Renal cortex interstitium (tissue), 15 donors: ENCODE measurements at places on chromosomes 7 and 10. TPM values are rescaled to one million over a fixed set of nuclear protein-coding genes. Genes with fewer than 3 reads are reported as not detected.

DNA sequence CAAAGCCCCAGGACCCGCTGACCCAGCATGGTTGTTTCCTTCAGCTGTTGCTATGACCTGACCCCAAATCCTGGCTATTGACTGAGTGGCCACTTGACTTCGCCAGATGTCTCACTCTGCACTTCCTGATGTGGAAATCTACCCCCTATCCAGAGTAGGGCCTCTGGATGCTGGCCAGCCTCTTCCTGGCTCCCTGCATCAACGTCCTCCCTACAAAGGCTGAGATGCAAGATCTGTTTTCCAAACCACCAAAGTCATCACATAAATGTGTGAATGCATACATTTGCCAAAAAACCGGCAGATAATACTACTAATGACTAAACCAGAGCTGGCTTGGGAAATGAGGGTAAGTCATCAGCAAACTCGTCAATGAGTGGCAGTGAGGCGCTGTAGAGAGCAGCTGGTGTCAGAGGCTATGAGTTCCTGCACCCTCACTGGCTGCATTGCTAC is 70.4 kb downstream of the PYROXD2 start:
- DNase-seq: peak; percentile 45

JAZF1 gene
- polyA plus RNA-seq: 13.8 TPM

DNA sequence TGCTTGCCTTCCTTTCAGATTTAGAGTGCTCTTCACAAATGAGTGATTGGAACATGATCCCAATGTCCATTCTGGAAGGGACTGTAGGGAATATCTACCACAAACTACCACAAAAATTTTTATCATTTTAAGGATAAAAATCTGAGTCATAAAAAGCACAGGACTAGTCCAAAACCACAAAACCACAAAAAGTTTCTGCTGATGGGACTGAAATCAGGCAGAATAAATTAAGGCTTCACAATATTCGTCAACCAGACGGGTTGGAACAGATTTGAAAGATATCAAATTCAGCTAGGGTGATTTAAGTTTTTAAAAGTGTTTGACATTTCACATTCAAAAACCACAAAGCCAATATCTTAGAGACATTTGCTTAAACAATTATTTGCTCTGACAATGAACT is 100.1 kb upstream of the PTN start:
- no peak for DNase-seq

DNA sequence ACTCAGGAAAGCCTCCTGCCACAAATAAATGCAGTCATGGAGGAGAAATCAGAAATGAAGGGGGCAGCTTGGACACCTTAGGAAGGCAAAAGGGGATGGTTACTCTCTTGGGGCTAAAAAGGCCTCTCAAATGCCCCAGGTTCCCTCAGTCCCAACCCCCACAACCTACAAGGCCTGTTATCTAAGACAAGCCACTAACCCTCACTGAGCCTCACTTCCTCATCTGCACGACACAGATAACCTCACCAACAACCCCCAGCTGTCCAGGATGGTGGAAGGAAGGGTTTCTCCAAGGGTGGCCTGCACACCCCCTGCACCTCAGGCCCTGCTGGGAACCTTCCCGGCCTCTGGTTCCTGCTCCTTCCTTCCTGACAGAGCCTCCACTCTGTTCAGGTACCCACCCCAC is 29.2 kb downstream of the SORBS1 start:
- DNase-seq: no peak

DNA sequence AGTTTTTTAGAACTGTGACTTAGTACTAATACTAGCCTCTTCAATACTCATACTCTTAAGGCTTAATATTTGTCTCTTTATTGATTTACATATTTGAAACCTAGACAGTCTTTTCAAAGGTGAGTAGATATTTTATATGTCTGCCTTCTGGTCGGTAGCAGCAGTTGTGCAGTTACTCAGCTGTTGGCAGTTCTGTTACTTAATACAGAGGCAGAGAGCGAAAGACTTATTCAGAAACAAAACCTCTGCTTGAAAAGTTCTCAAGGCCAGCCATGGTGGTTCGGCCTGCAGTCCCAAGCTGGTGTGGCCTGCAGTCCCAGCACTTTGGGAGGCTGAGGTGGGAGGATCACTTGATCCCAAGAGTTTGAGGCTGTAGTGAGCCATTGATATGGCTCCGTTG is 84.2 kb downstream of the AUTS2 start:
- no peak for DNase-seq

GRCh38 chr10:44962870-44963738 is 3.5 kb downstream of the RASSF4 start:
- DNase-seq: no peak

DNA sequence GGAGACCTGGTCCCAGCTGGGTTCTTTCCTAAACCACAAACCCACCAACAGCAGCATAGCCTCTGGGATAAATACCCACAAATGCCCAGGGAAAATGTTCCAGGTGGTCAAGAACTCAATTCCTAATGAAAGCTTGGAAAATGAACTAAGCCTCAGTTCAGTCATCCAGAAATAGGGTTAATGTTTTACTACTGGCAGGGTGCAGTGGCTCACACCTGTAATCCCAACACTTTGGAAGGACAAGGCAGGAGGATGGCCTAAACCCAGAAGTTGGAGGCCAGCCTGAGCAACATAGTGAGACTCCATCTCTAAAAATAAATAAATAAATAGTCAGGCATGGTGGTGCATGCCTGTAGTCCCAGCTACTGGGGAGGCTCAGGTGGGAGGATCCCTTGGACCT is 82.2 kb downstream of the SVOPL start:
- no peak for DNase-seq

GRCh38 chr10:59580026-59580863 is 129.4 kb downstream of the SLC16A9 start:
- DNase-seq: no peak

DNA sequence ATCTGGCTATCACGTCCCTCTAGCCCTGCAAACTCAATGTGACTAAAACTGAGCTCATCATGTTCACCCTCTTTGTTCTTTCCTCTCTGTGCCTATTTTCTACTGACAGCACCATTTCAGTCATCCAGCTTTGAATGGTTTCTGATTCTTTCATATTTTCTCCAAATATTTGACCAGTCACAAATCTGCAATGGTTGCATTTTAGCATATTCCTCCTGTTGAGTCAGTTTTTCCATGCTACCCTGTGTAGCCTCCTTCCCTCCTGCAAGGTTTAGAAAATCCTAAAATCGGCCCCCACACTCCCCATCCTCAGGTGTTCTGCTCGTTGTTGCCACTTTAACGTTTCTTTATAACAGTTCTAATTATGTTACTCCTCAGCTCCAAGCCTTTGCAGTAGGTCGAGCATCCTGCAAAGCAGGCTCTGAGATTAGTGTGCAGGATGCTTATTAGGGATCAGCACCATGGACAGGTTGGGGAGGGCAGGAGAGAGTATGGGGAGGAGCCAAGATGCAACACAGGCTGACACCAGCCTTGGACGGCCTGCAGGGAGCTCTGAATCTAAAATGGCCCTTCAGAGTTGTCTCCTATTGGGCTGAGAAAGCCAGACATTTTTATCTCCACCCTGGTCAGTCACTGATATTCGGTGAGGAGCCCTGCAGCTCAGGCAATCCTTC is 531.0 kb upstream of the COBL start:
- DNase-seq: no peak

DNA sequence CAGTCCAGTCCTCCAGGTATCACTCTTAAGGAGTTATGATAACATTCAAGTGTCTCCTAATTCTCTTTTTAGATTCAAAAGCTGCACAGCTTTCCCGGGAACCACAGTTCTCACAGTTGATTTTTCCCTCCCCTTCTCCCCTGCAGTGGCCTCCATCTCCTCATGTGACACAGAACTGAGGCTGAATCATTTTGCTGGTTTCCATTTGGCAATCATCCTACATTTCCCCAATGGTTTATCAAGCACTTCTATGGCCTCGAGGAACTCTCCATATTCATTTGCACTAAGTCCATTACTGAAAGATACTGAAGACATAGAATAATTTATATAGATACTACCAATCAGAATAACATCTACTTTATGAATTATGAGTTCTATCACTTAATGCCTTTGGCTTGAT is 484.9 kb downstream of the GPAM start:
- DNase-seq: no peak

- peak; percentile 50 for DNase-seq
Measured at GRCh38 chr7:124765401-124766352, at the start of gene GPR37. Gene GPR37 (minus strand): TSS chr7:124765792. CDS start chr7:124764976, 816 bp downstream.

GRCh38 chr7:134757938-134758337 is 21.5 kb upstream of the CALD1 start:
- DNase-seq: no peak

DNA sequence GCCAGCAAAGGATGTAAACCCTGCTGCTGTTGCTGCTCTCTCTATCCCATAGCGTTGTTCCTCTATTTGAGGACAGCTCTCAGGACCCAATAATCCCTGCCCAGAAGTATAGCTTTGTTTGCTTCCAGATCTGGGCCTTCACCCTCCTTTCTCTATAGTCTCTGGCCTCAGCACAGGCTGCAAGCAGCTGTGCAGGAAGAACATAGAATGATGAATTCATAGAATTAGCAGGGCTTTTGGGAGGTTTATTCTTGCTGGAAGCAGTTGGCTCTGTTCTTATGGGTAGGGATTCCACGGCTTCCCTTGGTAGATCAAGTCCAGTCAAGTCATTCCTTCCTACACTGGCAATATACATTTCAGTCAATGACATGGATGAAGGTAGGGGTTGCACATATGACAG is 354.7 kb downstream of the HPSE2 start:
- DNase-seq: no peak

HOXA5 gene
- 70.3 TPM for polyA plus RNA-seq

AKR1B15 gene
- polyA plus RNA-seq: 0.26 TPM

- DNase-seq: no peak
Measured at GRCh38 chr7:73833251-73833919, 2.6 kb downstream of the CLDN4 start.

GRCh38 chr7:78103475-78103874 is 304.9 kb downstream of the PHTF2 start:
- DNase-seq: no peak

HKDC1 gene
- 15.6 TPM for polyA plus RNA-seq

DNA sequence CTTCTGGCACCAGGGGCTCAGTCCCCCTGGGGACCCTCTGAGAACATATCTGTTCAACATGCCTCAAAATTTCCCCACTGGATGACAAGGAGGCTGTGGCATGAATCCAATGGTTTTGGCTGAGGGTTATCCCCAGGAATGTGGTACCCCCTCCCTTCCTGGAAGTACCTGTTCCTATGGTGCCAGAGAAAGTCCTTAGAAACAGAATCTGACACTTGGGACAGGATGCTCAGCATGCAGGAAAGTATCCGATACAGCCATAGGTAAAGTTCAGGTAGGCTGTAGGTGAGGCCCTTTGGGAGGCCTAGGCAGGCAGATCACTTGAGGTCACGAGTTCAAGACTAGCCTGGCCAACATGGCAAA is 42.7 kb upstream of the A1CF start:
- DNase-seq: no peak

DNA sequence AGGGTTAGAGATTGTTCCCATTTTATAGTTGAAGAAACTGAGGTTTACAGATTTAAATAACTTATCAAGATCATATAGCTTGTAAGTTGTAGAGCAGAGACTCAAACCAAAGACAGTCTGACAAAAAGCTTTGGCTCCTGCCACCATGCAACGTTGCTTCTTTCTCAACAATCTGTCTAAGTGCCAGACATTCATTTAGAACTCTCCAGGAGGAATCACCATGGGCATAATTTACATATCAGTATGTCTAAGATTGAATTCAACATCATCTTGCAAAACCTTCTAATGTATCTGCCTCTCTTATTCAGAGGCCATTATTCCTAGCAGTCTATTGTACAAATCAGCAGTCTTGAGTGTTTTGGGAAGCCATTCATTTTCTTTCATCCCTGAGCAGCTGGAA is 163.5 kb upstream of the PLXDC2 start:
- no peak for DNase-seq

UCN3 gene
- 0.37 TPM for polyA plus RNA-seq

DNA sequence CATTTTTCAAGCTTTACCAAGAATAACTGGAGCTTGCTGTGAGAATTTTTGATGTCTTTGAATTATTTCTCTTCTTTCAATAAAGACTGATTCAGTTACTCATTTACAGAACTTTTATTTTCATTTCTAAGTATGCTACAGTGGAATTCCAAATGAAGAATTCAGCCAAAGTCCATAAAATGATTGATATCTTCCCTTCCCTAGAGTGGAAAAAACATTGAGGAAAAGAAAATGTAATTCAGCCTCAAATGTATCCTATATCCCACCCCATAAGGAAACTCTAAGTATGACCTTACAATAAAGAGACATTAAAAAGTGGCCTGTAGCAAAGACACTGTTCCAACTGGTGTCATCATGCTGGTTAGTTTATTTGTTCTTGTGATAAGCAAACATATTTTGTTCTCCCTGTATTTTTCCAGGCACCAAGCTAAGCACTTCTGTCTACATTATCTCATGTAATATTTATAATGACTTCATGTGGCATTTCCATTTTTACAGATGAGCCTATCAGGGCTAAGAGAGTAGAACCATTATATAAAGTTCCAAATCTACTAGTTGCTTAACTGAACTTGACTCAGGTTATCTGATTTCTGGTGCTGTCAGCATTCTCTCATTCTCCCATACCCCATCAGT is 450.4 kb downstream of the NEBL start:
- DNase-seq: no peak

GRCh38 chr7:156184164-156184563 is 371.9 kb upstream of the SHH start:
- no peak for DNase-seq

DNA sequence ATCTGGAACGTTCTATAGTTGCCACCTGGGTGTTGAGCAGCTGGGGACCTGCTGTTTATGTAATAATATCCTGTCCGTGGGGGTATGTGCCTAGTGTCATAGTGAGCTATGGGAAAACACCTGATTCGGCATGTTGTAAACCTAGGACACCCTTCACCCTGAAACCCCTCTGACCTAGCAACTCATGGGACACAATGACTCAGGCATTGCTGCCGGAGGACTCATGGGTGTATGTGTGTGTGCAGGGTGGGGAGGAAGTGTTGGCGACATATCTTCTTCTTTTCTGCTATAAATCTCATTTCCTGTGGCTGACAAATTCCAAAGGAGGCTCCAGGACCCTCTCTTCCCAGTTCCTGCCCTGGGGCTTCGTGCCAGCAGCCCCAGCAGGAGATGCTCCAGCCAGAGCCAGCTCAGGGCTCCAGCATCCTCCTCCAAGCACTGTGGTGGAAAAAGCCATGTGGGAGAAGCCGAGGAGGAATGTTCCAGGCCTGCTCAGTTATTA is 77.0 kb upstream of the PODXL start:
- no peak for DNase-seq
